ENCODE measurements at places on chromosomes 16 and 17.
A peak's percentile ranks its signal among the peaks of the same experiment; 100 is the strongest.

DNA sequence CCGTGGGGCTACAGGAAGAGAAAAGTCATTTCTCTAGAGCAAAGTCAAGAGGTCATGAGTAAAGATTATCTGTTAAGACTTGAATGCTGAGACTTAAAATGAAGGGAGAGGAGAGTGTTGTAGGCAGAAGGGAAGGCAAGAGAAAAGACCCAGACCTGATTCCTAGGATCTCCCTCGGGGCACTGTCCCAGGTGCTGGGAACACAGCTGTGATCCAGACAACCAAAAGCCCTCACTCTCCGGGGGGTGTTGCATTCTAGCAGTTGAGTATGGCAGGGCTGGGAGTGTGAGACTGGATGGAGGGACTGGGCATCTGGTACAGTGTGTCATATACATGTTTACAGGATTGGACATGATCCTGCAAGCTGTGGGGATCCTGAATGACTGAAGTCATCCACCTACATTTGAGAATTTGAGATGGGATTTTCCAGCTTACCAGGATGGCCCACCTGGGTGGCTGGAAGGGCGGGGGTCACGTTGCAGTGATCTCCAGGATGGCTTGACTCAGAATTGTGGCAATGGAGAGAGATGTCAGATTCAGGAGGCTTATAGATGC lies 29.1 kb downstream of the ARSG start:
- DNase-seq, result no peak

GRCh38 chr17:58148609-58149008 lies 425 bp downstream of the OR4D1 start:
- no peak for DNase-seq

GRCh38 chr16:59341368-59341767 lies 607.3 kb upstream of the GOT2 start:
- no peak for DNase-seq

- no peak for DNase-seq
Measured at GRCh38 chr16:78307824-78308528, 208.5 kb downstream of the WWOX start.

GRCh38 chr17:38663125-38663751 lies 11.5 kb downstream of the EPOP start:
- DNase-seq, result peak; percentile 88

DNA sequence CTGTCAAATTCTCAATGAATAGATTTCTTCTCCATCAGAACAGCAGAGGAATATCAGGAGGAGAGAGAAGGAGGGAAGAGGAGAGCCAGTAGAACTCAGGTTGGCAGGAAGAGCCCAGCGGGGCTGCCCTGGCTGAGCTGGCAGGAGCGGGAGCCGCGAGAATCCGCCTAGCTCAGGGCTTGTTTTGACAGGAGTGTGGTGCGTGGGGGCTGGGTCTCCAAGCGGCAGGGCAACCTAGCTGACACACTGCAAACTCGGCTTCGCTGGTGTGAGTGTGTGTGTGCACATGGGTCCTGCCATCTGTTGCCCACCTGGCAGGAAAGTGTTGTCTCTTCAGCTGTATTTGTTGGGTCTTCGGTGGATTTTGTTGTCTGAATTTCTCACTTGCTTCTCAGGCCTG lies 27.9 kb upstream of the BCAR1 start:
- DNase-seq, result no peak

DNA sequence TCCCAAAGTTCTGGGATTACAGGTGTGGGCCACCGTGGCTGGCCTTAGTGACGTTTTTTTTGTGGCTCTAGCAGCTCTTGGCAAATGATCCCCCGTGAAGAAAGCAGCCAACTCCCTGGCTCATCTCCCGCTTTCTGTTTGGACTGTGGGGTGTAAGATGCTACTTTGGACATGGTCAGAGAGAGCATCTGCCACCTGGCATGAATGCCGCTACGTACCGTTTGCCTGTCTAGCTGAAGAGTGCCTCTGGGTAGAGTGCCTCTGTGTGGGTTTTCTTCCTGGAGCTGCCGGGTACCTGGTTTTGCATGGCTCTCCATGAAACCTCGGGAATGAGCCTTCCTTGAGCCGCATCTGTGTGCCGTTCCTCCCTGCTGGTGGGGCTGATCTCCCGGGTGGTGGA lies 34.3 kb downstream of the NDEL1 start:
- no peak for DNase-seq

DNA sequence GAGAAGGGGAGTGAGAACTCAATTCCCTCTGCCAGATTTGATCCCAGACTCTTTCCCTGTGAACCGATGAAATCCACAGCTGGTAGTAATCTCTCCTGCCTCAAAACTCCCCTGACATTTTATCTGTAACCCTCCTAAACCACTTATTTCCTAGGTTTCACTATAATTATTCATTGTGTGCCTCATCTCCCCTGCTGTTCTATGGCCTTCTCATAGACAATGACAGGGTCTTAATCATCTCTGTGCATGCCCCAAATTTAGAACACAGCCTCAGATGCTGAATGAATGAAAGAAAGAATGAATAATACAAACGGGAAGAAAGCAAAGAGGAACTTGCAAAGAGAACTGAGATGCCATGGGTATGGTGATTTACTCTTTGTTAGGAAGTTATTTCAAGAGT lies 451.1 kb downstream of the HS3ST3B1 start:
- no peak for DNase-seq

DNA sequence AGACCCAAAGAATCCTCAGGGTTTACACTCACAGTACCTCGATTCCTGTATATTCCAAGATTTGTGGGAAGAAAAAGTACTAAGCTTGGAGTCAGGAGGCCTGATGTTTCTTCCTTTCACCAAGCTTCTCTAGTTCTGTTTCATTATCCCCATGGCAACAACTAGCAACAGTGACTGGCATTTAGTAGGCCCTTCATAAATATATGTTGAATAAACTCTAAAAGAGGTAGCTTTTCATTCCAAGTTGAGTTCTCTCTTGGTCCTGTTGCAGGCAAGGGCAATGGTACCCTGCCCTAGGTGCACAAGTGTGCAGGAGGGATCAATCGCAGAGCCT lies 527 bp upstream of the UBE2Z start:
- no peak for DNase-seq

DNA sequence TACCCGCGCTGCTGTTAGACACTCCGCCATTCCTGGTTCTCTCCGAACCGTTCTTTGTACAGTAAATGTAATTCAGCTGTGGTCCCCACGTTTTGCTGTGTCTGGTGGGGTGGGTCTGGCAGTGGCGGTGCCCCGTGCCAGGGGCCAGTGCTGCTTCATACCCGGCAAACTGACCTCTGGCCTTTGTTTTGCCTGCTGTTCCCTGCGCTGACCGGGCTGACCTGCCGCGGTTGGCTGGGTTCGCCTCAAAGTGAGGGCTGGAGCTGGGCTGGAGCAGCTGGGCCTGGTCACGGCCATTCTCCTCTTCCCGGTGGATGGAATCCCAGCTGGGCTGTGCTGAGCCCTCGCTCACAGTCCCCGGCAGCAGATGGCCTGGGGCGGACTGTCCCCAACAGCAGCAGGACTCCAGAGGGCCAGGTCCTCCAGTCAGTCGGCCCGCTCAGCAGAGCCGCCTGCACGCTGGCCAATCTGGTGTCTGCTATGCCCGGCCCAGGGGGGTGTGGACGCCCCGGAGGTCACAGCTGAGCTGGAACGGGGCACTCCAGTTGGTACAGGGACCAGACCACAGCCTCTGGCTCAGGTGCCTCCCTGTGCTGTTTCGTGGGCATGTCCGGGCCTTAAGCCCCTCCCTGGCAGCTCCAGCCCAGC lies 1.5 kb upstream of the WFIKKN1 start:
- DNase-seq, result no peak

- no peak for DNase-seq
Measured at GRCh38 chr16:24282141-24282540, 26.0 kb downstream of the CACNG3 start.

GRCh38 chr17:48155889-48156611 lies 48.5 kb downstream of the SNX11 start:
- DNase-seq, result no peak

DNA sequence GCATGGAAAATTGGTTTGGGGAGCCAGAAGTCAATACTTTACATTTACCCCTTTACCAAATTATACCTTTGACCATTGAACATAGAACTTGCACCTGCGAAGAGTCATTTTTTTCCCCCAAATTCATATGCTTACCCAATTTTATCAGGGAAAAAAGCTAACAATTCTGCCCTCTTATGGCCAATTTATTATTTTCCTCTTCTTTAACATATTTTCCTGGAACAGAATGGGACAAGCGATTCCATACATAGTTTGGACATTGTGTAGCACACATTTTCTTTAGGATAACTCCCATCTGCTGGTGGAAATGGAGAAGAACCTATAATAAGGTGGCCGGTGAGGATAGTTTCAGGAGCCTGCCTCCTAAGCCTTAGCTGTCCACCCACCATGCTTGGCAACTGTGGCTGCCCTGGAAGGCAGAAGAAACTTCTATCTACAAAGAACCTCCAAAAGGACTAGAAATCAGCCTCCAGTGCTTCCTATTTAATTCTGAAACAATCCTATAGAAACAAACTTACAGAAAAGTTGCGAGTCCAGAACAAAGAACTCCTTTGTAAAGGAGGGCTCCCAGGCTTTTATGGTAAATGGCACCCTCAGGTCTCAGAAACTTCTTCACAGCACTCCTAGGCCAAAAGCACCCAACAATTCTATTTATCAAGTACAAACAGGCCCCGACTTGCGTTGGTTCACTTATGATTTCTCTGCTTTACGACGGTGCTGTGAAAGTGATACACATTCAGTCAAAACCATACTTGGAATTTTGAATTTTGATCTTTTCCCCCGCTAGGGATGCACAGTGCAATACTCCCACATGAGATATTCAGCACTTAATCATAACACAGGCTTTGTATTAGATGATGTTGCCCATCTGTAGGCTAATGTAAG lies 64.1 kb upstream of the CACNG4 start:
- no peak for DNase-seq
